ENCODE measurements at places on chromosomes 12 and 14.

- DNase-seq: no peak
Observed at GRCh38 chr14:20976291-20976690, 13.5 kb upstream of the METTL17 start.

- DNase-seq: no peak
Observed at GRCh38 chr12:122860854-122861586, 25.8 kb downstream of the HIP1R start.

DNA sequence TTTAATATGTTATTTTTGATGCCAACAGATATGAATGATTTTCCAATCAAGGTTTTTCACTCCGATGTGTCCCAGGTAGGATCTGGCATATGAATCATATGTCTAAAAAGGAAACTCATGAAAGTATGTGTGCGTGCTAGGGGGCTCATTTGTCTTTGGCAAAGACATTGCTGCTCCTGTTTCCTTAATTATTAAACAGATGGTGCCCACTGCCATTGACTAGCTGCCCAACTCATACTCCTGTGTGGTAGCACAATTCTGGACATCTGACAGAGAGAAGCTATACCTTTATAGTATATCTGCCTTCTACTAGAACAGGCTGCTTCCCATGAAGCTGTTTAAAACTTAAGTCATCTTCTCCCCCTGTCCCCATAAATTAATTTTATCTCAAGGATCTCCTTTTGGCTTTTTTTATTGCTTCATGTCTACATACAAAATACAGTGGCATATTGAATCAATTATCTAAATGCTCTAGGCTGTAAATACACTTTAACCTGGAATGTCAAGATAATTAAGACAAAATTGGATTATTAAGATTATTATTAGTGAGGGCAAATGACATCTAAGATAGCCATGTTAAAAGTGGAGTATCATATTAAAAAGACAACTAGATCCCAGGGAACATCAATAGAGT, 1.4 kb upstream of the PDE3A start:
- DNase-seq: no peak

- DNase-seq: peak; percentile 79
Observed at GRCh38 chr12:1117970-1118563, 127.0 kb downstream of the ERC1 start.

DNA sequence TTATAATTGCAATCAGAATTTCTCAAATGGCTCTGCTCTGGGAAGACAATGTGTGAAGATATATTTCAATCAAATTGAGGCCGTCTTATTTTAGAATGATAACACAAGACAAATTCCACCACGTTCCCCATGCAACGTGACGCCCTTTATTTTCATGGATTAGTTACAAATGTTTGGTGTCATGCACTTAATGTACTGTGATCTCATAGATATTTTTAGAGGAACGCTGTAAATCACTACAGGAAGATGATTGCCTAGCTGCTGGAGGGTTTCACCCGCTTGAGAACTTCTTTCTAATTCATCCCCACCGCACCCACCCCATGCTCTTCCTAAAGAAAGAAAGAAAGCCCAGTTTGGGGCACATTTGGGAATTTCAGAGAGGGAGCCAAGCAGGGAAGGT, 117.2 kb downstream of the PLXNC1 start:
- no peak for DNase-seq

GRCh38 chr12:47801170-47801903, 18.4 kb downstream of the HDAC7 start:
- no peak for DNase-seq
